EL (cell line): ENCODE measurements at places on chromosomes 12 and 14.

- peak; percentile 70 for DNase-seq
Measured at GRCh38 chr14:69242311-69243224, 17.4 kb upstream of the GALNT16 start.

GRCh38 chr14:64692189-64692985, 11.8 kb upstream of the PLEKHG3 start:
- DNase-seq: no peak

- peak; percentile 61 for DNase-seq
Measured at GRCh38 chr12:123271001-123271668, 521 bp downstream of the CDK2AP1 start.

DNA sequence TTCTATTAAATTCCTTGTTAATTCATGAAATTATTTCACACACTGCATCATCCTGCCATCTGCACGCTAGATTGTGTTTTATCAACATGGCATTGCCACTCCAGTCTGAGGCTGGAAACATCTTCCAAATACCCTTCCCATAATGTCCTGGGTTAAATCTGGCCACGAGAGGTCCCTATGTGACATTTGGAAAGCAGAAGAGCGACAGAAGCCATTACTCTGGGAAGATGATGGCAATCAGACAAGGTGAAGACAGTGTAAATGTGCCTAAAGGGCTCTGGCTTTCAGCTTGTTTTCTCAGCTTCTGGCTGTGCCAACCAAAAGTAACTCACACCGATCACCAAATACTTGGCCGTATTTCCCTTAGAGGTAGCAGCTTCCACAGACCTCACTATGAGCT, 144.8 kb downstream of the CAPZA3 start:
- no peak for DNase-seq

GRCh38 chr12:9325471-9325870, 117.3 kb upstream of the PZP start:
- no peak for DNase-seq

DNA sequence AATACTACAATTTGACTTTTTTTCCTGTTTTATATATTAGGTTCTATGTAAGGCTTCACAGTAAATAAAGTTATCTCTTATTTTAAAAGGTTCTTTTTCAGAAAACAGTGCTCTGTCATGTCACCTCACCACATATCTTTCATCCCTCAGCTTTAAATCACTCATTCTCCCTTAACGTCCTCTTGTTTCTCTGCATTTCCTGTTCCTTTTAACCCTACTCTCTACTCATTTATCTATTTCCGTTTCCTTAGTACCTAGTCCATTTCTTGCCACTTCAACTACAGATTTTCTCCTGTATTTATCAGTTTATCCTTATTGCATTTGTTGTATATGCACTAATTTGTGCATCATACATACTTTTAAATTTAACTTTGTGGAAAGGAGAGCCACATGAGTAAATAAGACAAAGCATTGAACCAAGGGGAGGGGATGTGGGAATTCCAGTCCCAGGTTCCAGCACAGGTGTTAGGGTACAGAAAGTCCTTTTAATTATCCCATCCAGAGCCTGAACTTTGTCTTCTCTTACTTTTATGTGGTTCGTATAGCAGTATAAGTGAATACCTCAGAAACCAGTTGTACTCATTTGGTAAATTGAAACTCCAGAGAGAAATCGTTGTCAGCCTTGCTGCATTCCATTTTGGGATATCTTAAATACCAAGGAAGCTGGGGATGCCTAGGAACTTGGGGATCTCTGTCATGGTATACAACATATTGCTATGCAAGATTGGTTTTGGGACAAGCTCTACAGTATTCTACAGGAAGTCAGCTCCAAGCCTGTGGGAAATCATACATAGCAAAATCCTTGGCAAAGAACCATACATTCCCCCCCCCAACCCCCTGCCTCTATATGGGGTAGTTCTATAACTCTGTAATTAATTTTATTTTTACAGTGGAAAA, 120.5 kb downstream of the DIP2B start:
- DNase-seq: peak; percentile 19
